Astrocyte (in vitro differentiated cells and primary cell): ENCODE measurements at places on chromosomes 16 and 17.

DNA sequence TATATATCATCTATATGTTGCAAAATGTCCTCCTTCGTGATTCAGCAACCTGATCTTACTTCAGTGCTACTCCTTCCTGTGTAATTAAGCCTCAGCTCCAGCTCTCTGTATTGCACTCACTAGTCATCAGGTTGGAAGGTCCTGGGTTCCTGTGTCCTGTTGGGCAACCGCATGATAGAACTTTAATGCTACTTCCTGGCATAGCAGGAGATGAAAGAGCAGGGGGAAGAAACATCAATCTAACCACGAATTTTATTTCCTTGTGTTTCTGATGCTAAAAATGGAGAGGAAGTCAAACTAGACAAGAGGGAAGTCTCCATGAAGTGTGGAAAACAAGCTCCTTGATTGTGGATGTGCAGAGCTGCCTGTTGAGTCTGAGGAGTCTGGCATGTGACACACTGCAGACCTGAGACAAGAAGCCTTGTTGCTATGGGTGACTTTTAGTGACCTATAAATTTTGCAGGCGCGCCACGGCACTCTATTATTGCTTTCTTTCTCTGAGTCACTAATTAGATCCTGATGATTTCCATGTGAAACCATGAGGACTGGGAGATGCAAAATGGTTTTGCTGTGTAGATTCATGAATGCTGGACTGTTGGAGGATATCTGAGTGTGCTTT, 25.6 kb downstream of the IGSF6 start:
- peaks cover 10% of the 10 kb centered on the region for H3K36me3 ChIP-seq
- peak; percentile 77 for DNase-seq
- H3K27ac ChIP-seq: peak overlapping the region; percentile 74
- H3K4me3 ChIP-seq: no peak overlapping the region

GRCh38 chr17:82949361-82949760, 109.5 kb upstream of the ZNF750 start:
- H3K27me3 ChIP-seq: no peaks in the 10 kb centered on the region
- peaks cover 5% of the 10 kb centered on the region for H3K36me3 ChIP-seq
- no peak overlapping the region for H3K4me3 ChIP-seq

DNA sequence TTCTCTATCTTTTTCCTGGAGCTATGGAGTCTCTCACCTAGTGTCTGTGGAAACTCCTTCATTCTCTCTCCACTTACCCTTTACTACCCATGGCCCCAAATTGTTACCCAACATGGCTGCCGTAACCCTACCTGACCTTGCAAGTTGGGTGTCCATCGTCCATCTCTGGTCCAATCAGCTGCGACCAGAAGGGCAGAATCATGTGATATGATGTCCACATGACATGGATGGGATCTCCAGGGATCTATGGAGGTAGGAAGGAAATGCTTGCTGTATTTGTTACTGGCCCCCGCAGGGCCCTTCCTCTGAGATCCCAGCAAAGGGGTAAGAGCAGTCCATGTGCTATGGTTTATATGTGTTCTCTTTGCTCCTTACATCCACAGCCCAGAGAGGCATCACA, 8.0 kb upstream of the DRC7 start:
- no peak for DNase-seq
- peaks cover 9% of the 10 kb centered on the region for H3K27me3 ChIP-seq
- H3K27ac ChIP-seq: no peak overlapping the region
- H3K4me1 ChIP-seq: no peaks in the 10 kb centered on the region
- no peak overlapping the region for H3K4me3 ChIP-seq
- no peaks in the 10 kb centered on the region for H3K36me3 ChIP-seq

GRCh38 chr17:10646392-10646990, 10.6 kb downstream of the MYH3 start:
- peak; percentile 35 for DNase-seq
- H3K27me3 ChIP-seq: no peaks in the 10 kb centered on the region
- no peak overlapping the region for H3K4me3 ChIP-seq
- no peaks in the 10 kb centered on the region for H3K4me1 ChIP-seq
- no peak overlapping the region for H3K27ac ChIP-seq

GRCh38 chr17:57612202-57613071, 132.7 kb downstream of the CCDC182 start:
- DNase-seq: no peak
- no peaks in the 10 kb centered on the region for H3K36me3 ChIP-seq
- H3K27me3 ChIP-seq: no peaks in the 10 kb centered on the region
- H3K4me3 ChIP-seq: no peak overlapping the region

DNA sequence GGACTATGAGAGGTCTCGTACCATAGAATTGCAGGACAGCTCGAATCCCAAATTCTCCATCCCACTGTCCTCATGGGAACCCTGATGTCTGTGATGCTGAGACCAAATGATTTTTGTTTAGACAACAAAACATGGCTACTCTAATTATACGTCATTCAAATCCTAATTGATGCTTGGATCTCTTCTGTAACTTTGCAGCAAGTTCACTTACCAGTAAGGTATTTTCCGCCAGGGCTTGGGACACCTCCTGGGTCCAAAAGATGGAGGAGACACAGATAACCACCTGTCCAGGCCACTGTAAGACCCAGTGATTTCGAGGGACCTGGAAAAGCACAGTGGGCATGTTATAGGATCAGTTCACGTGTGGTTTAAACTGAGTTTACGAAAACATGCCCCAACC, 92.8 kb downstream of the DNAH3 start:
- DNase-seq: no peak
- no peaks in the 10 kb centered on the region for H3K4me1 ChIP-seq
- peaks cover 5% of the 10 kb centered on the region for H3K27me3 ChIP-seq
- H3K36me3 ChIP-seq: no peaks in the 10 kb centered on the region
- H3K4me3 ChIP-seq: no peak overlapping the region

DNA sequence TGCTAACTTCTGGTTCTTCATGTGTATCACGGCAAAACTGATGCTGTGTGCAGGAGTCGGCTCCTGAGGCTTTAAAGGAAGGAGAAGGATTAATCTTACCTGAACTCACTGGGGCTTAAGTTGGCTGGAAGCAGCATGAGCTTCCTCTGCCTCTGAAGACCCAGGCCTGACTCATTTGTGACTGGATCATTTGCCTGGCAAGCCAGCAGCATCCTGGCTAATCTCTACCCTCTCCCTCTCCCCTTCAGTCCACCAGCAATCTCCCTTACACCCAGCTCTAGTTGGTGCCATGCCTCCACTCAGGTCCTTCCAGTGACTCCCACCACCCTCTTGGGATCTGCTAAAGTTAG, 150.3 kb downstream of the IRX3 start:
- H3K27me3 ChIP-seq: peaks cover 2% of the 10 kb centered on the region
- H3K4me3 ChIP-seq: no peak overlapping the region
- H3K36me3 ChIP-seq: no peaks in the 10 kb centered on the region
- peak overlapping the region; percentile 84 for H3K27ac ChIP-seq
- peak; percentile 60 for DNase-seq

DNA sequence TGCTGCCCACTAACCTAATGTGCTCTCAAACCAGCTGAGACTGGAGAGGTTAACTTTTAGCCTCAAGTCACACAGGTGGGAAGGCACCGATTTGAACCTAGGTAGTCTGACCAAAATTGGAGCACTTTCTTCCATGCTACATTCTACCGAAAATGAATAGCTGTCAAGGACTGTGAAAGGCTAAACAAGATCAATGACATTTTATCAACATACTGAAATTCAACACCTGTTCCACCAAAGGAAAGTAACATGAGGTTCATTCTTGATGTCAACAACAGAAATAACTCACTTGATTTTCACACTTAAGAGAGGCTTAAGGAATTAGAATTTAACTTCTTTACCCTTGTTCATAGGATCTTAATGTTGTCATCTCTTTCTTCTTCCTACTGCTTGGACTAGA, 284.4 kb upstream of the MON1B start:
- H3K4me1 ChIP-seq: no peaks in the 10 kb centered on the region
- no peak for DNase-seq
- no peaks in the 10 kb centered on the region for H3K36me3 ChIP-seq
- H3K4me3 ChIP-seq: no peak overlapping the region
- no peak overlapping the region for H3K27ac ChIP-seq

DNA sequence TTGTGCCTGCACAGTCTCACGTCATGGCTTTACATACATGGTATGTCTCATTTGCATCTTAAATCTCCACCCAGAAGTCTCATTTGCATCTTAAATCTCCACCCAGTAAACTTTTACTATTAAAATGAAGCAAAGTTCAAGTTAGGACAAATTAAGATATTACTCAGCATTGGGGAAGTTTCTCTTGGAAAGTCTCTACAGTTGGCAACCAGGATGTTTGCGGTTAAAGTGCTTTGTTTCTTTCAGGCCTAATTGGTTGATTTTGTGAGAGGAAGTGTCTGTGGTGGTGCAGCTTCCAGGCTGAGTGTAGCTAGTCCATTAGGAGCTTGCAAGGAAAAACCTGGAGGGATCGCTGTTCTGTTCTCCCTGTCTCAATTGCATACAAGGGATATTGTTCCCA, 1373.3 kb upstream of the GOT2 start:
- DNase-seq: peak; percentile 83
- H3K27ac ChIP-seq: no peak overlapping the region
- H3K4me3 ChIP-seq: no peak overlapping the region
- no peaks in the 10 kb centered on the region for H3K36me3 ChIP-seq

DNA sequence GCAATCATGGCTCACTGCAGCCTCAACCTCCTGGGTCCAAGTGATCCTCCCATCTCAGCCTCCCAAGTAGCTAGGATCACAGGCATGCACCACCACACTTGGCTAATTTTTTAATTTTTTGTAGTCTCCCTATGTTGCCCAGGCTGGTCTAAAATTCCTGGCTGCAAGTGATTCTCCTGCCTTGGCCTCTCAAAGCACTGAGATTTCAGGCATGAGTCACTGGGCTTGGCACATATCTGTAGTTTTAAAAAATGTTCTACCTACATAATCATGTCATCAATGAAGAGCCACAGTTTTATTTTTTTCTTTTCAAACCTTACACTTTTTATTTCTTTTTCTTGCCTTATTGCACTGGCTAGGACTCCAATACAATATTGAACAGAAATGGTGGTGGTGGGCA, 33.1 kb upstream of the COL1A1 start:
- H3K27me3 ChIP-seq: no peaks in the 10 kb centered on the region
- no peaks in the 10 kb centered on the region for H3K36me3 ChIP-seq
- no peak overlapping the region for H3K4me3 ChIP-seq
- no peak for DNase-seq
- no peak overlapping the region for H3K27ac ChIP-seq

- no peak for DNase-seq
- no peaks in the 10 kb centered on the region for H3K4me1 ChIP-seq
These were observed 1.1 kb downstream of the NDEL1 start for GRCh38 chr17:8436844-8437171.

DNA sequence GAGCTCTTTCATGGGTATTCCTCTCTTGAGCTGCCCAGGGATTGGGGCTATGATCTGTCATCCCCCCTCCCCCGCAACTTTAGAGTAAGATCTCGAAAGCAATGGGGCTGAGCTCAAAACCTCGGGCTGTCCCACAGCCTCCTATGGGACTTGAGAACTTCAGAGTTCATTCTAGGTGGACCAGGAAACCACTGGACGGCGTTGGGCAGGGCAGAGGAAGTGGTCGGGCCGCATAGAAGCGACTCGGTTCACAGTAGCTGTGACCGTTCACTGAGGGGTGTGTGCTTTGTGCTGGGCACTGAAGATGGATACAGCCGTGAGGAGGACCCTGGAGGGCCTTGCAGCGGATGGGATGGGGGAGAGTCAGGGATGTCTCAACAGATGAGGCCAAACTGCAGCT, 292.0 kb downstream of the CPPED1 start:
- no peak overlapping the region for H3K4me3 ChIP-seq
- no peaks in the 10 kb centered on the region for H3K4me1 ChIP-seq
- DNase-seq: no peak
- no peak overlapping the region for H3K27ac ChIP-seq

DNA sequence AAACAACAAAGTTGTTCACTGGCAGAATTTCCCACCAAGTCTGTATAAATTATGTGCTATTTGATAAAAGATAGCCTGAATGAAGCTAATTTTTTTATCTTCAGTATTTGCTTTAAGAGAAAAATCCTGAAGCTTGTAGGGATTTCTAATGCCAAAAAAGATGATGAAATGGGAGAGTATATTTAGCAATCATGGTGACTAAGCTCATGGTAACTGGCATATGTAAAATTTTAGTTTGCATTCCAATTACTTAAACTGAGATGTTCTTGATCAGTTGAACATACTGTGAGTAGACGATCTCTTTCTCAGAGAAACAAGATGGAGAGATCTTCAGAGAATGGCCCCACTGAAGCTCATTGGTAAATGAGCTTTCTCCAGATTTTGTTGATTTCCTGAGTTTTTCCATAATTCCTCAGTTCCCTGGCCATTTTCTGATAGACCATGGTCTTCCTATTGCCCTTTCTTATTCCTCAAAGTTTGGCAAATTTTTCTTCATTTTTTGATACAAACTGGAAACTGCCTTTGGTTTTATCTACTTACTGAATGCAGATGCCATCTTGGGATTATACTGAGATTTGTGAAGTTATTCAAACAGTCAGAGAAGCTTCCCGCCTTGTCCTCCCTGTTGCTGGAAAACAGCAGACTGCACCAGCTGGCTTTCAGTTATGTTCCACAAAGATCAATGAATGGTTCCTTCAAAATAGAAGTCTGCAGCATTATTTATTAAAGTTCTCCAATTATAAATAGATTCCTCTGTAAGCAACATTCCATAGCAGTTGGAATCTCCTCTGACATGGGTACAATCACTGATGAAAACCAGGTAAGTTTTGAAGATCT, 68.3 kb upstream of the ALOX12 start:
- no peak overlapping the region for H3K27ac ChIP-seq
- H3K4me3 ChIP-seq: no peak overlapping the region
- peak; percentile 33 for DNase-seq
- H3K36me3 ChIP-seq: no peaks in the 10 kb centered on the region
- no peaks in the 10 kb centered on the region for H3K4me1 ChIP-seq
- H3K27me3 ChIP-seq: no peaks in the 10 kb centered on the region

- H3K36me3 ChIP-seq: no peaks in the 10 kb centered on the region
- no peaks in the 10 kb centered on the region for H3K27me3 ChIP-seq
- H3K4me1 ChIP-seq: peaks cover 9% of the 10 kb centered on the region
- H3K27ac ChIP-seq: no peak overlapping the region
These were observed 20.8 kb downstream of the ATP6V0D1 start for GRCh38 chr16:67460168-67460567.

GRCh38 chr17:39533891-39534290, 72.6 kb downstream of the CDK12 start:
- H3K4me3 ChIP-seq: no peak overlapping the region
- H3K4me1 ChIP-seq: no peaks in the 10 kb centered on the region
- DNase-seq: no peak
- H3K36me3 ChIP-seq: peaks cover 30% of the 10 kb centered on the region
- no peak overlapping the region for H3K27ac ChIP-seq

GRCh38 chr16:15807603-15808009, 49.2 kb downstream of the MYH11 start:
- H3K36me3 ChIP-seq: no peaks in the 10 kb centered on the region
- DNase-seq: peak; percentile 32
